ENCODE measurements at places on chromosomes 16 and 17.

DNA sequence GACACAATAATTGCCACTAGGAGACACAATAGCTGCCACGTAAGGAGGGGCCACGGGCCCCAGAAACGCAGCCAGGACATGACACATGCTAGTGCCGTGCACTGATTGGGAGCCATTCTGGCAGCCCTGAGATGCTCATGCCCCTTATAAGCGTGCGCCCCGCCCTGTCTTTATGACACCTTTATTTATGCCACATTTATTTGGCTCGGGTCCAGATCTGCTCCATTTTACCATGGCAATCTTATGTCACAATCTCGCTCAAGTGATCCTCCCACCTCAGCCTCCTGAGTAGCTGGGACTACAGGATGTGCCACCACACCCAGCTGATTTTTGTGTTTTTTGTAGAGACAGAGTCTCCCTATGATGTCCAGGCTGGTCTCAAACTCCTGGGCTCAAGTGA is 43.8 kb upstream of the NF1 start:
- no peak for DNase-seq

GRCh38 chr17:15239491-15239890 is 25.6 kb downstream of the PMP22 start:
- DNase-seq = no peak

DNA sequence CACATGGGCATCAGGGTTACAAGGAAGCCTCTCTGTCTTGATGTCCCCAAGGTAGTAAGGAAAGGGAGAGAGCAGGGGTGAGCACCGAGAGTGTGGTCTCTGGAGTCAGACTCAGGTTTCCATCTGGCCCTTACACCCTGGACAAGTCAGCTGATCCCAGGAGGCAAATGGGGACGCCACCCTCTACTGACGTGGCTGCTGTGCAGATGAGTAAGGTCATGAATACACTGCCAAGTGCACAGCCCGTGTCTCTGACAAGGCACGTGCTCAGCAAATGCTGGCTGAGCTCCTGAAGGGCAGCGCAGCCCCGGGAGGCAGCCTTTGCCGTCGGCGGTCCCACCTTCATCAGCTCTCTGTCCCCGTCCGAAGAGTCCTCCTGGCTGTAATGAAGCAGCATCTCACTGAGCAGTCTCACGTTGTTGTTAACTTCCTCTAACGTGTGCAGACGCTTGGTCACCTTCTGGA is 19.4 kb downstream of the GGA3 start:
- DNase-seq = no peak

DNA sequence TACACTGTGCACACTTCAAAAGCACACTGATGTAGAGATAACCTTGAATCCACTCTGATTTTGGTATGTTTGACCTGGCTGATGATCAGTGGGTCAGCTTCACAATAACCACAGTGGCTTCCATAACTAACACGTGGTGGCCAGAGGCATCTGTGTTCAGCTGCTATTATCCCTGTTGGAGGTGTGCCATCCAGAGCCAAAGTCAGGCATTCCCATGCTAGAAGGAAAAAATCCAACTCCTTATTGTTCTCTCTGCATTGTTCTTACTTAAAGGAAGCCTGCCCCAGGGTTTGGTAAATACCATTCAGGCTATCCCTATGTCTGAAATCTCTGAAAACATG is 127.3 kb upstream of the MON1B start:
- DNase-seq = no peak

DNA sequence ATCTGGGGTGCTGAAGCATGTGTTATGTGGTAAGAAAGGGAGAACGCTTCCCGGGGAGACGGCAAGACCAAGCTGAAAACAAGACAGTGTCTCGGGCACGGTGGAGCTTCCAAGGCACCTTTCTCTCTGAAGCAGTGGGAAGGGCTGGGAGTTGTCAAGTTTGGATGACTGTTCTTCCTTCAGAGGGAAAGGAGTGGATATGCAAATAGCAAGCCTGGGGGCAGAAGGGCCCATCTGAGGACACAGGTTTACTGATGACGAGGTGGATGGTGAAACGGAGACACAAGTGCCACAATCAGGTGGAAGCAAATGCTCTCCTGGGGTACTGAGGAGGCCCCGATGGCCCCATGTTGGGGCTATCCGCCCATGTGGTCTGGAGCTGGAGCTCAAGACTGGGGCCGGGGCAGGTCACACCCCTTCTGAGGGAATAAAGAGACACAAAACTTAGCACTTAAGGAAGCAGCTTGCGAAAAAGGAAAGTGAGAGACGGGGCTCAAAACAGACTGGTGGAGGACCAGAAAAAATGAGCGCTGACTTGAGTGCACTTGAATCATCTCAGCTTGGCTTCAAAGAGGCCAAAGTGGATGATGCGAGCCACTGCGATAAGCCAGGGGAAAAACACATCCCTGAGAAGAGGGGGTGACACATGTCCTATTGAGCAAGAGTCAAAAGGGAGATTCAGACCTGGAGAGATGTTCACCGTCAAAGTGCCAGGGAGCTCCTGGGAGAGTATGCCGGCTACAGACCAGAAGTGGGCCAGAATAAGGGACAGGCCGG is 34.8 kb upstream of the MTSS2 start:
- no peak for DNase-seq

DNA sequence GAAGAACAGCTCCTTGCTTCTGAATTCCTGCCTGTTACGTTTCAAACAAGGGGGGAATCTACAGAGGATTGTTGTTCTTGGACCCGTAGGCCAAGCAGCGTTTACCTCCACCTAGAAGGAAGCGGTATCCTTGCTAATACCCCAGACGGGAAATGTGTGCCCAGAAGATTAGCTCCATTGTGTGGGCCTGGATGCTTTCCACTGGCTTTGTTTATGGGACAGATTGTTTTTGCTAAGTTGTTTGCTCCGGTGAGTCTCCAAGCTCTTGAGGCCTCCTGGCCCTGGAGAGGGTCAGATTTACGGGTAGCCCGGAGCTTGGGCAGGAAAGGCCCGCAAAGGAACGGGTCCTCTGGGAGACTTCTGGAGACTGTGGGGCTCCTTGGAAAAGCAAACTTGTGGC is 28.4 kb upstream of the MRTFB start:
- no peak for DNase-seq

GRCh38 chr17:1104222-1104621 is 75.6 kb downstream of the ABR start:
- no peak for DNase-seq

- no peak for DNase-seq
These were observed 77.2 kb downstream of the CNGB1 start for GRCh38 chr16:57893559-57894389.

- DNase-seq = no peak
These were observed 1.5 kb downstream of the HLF start for GRCh38 chr17:55266051-55266957.

DNA sequence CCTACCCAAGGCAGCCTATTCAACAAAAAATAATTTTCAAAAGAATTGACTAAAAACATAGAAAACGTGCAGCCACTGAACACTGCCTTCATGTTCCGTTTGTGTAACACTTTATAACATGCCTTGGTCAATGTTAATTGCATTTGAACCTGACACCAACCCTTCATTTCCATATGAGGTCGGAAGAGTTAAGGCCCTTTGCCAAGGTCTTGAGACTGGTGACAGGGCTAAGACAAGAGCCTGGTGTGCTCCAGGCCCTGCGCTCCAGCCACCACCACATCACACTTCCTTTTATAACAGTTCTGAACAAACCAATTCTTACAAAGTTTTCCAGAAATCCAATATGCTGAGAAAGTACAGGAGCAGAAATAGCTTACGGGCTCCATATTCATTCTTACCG is 4.2 kb downstream of the BBS2 start:
- DNase-seq = no peak

GRCh38 chr17:3528880-3529511 is 28.6 kb downstream of the TRPV3 start:
- peak; percentile 64 for DNase-seq

DNA sequence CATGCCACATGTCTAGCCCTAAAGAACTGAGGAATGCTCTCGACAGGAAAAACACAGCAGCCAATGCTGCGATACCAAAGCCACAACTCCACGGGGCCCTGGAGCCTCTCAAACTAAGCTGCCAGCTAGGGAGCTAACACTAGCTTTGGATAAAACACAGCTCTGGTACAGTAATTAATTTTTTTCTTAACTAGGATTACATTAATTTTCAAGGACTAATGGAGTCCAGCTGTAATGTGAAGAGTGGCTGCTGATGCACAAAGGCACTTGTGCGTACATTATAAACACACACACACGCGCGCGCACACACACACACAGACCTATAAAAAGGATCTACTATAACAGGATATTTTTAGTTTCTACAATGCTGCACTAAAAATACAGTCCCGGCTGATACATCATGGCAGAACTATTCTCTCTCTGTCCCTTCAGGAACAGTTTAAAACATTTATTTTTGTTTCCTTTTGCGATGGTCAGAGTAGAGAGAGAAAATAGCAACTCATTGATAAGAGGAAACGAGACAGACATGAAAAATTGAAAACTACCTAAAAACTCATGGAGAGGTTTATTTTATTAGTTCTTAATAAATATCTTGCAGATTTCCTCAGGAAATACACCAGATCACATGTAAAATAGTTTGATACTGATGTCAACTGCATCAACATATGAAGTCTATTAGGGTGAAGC is 88.5 kb downstream of the SMG6 start:
- no peak for DNase-seq

DNA sequence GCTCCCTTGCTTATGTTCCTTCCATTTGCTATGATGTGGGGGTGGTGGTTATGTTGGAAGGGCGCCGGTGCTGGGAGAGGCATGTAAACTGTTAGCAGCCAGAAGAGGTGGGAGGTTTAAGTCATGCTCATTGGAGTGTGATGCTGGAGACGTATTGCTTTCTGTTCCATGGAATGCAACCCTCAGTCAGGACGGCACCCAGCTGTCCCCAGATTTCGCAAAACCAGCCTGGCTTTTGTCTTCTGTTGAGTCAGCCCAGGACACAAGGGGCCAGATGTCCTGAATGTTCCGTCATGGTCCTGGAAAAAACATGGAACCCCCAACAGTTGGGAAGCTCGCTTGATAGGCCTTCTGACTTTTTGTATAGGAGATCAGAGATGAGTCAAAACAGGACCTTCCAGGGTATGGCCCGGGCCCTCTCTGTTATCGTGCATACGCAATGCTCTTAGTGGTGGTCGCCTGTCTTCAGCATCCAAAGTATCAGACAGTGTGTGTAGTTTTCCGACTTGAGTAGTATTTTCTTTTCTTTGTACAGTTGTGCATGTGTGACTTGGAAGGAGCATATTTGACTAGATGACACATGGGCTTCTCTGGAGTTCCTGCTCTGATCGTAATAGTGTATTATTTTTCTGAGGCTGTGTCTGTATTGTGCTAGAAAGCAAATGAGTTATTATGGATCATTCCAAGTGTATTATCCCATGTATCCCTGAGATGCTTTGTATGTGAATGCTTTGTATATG is 201.9 kb downstream of the SNX29 start:
- DNase-seq = no peak

GRCh38 chr17:73800893-73801292 is 156.6 kb upstream of the SDK2 start:
- no peak for DNase-seq

- no peak for DNase-seq
These were observed 1.8 kb downstream of the TBC1D16 start for GRCh38 chr17:80033840-80034239.

Measured in mesenteric fat pad (tissue), 1 donor.